ENCODE measurements at places on chromosomes 6 and 20.

DNA sequence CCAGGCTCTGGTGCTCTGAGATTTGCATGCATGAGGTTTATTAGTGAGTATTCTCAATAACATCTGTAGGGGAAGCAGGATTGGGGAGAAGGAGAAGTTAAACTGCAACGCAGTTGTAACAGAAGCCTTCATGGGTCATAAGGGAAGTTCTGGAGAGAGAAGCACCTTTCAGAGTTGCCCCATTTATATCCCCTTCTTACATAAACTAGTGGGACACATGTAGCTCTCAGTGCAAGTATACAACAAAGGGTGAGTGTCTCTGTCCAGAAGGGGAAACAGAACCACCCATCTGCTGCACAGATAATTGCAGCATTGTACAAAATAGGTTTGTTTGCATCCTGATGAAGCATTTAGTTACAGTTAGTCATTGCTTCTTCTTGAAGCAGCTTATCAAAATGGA lies 4.3 kb upstream of the ADGB start:
- no peak for DNase-seq

- no peak for DNase-seq
These were observed 580.0 kb downstream of the QKI start for GRCh38 chr6:163994566-163994965.

- no peak for DNase-seq
These were observed 62.0 kb upstream of the EPB41L1 start for GRCh38 chr20:36092398-36093024.

GRCh38 chr6:116561377-116562018 lies 7.9 kb downstream of the CALHM4 start:
- DNase-seq = peak; percentile 70

DNA sequence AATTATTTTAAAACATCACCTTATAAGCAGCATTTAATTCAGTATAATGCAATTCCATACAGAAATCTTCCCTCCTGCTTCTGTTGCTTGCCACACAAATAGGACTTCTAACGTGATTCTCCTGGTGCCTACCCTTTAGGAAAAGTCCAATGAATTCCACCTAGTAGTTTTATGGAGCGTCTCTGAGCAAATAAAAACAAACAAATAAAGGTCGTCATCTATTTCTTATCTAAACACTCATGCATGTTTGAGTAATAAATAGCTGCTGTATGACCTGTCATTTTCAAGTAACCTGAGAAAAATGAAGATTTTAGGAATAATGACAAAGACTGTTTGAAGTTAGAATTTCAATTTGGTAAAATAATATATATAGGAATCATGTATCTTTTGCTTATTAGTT lies 102.7 kb downstream of the BMP5 start:
- DNase-seq = no peak

GRCh38 chr20:57779401-57780003 lies 69.7 kb upstream of the PMEPA1 start:
- no peak for DNase-seq

DNA sequence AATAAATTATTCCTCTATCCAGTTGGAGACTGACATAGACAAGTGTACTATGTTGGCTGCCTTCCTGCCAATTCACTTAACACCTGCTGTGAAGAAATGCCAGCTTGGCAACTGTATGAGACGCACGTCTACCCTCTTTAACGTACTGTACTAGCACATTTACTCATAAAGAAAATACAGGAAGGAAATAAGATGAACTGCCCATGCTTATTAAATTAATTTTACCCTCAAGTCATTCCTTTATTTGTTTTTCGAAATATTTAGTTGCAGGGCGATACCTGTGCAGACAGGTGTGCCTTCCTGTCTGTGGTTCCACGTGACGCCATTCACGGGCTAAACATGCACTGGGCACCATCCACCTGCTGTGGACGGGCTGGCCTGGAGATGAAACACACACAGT lies 52.0 kb downstream of the PSMG4 start:
- no peak for DNase-seq

DNA sequence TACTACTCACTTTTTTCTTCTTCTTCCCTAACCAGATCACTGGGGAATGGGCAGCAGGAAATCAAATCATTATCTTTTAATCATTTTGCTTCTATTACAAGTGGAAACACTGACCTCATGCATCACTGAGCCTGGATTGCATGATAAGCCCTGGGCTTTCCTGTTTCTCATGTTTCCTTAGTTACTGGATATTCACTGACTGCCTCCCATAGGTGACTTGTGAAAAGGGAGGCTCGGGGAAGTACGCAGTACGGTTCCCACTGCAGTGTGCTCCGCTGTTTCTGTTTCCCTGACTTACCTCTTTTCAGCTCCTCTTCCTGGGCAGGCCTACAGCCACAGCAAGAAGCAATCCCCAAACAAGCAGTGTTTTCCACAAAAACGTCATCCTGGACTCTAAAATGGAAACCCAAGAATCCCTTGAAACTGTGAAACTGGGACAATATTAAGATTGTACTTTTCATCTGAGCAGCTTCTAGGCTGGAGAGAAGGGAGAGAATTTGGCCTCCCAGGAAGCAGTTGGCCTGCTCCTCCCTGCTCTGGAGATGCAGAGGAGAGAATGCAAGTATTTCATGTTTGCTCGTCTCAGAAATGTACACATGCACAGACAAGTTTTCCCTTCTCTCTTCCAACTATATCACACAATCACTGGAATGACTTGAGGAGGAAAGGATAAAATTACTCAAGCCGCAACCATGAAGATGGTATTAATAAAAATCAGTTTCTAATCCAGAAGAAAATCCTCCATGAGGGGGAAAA lies 13.1 kb downstream of the BTNL2 start:
- no peak for DNase-seq

DNA sequence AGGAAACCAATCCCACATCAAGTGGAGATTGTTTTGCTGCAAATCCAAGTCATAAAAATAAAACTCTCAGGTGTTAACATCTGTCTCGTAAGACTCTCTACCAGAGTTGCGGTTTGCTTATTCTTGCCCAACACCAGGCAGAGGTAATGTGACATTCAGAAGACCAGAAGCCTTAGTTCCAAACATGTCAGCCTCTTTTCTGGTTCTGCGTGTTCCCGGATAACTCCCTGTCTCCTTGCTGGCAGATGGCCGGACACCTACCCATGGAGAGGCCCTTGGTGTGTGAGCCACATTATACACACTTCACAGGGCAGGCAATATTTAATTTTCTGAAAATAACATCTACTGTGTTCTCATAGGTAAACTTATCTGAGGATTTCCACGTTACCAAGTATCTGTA lies 73.4 kb downstream of the GMPR start:
- DNase-seq = no peak

DNA sequence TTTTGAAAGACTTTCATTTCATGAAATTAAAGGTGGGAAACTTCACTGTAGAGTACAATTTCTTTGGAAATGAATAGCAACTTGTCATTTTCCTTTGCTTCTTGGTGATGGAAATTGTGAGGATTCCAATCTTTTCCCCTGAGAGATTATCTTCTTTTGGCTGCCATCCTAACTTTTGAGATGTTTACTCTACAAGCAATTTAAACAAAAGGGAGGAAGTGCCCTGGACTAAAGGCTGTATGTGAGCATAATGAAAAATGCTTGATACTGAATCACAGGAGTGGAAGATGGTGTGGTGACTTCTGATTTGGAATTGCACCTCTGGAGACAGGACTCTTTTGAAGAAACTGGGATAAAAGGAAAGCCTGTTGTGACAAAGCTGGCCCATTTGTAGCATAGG lies 43.1 kb upstream of the JAG1 start:
- DNase-seq = no peak

DNA sequence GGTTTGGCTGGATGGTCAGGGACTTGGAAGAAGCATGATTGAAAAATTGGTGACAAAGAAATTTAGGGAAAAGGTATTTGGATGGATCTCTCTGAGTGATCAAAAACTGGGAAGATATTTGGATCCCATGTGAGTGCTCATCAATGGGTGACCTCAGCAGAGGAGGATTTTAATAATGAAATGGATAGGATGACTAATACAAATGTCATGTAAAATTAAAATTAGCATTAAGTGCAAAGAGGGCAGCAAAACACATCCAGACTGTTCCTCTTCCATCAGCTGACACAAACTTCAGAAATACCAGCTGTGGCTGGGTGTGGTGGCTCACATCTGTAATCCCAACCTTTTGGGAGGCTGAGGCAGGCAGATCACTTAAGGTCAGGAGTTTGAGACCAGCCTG lies 151.7 kb downstream of the THBS2 start:
- no peak for DNase-seq

GRCh38 chr6:101392586-101393230 lies 800 bp upstream of the GRIK2 start:
- DNase-seq = no peak

GRCh38 chr6:47308552-47309290 lies 984 bp downstream of the TNFRSF21 start:
- DNase-seq = no peak

DNA sequence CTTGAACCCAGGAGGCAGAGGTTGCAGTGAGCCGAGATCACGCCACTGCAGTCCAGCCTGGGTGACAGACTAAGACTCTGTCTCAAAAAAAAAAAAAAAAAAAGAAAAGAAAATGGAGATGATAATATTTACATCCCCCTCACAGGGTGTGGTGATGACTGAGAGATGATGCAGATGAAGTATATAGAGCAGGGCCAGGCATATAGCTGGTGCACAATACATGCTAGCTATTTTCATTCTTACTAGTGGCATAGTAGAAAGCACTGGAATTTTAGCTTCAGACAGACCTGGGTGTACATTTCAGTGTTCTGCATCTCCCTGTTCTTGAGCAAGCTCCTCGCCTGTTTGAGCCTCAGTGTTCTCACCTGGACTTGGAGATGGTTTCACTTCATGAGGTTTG lies 36.9 kb downstream of the CEBPB start:
- no peak for DNase-seq

- no peak for DNase-seq
These were observed 39.3 kb upstream of the DUSP22 start for GRCh38 chr6:252775-253535.

DNA sequence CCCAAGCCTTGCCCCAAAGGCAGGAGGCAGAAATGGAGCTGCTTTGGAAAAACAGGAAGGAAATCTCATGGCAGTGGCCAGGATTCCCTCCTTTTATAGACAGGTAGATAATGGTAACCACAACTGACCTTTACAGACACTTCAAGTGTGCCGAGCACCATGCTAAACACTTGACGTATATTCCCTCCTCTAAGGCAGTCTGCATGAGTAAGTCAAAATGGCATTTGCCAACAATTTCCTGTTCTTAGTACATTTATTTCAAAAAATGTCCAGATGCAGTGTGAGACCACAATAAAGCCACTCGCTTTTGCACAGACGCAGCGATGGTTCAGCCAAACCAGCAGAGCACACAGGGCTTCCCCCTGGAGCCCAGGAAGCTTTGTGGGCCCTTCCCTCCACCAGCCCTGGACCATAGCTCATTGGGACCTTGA lies 16.5 kb upstream of the GPR6 start:
- DNase-seq = no peak

GRCh38 chr20:37096415-37097041 lies 731 bp upstream of the RBL1 start:
- no peak for DNase-seq

DNA sequence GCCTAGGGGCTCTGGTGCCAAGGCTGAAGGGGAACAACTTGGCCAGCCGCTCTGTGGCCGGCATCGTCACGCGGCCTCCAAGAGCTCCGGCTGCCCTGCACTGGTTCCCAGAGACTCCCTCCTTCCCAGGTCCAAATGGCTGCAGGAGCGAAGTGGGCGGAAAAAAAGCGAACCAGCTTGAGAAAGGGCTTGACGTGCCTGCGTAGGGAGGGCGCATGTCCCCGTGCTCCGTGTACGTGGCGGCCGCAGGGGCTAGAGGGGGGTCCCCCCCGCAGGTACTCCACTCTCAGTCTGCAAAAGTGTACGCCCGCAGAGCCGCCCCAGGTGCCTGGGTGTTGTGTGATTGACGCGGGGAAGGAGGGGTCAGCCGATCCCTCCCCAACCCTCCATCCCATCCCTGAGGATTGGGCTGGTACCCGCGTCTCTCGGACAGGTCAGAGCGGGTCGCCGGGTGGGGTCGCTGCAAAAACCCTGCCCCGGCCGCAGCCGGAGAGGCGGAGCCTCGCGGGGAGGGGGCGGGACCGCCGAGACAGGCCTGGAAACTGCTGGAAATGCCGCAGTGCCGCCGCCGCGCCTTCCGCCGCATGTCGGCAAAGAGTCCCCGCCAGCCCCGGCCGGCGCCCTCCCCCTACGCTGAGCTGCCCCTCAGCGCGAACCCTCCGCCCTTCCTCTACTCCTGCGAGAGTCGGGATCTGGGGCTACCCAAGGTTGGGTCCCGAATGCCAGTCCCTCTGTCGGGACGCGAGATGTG lies 814 bp upstream of the HSP90AB1 start:
- DNase-seq = peak; percentile 87

GRCh38 chr20:58691773-58692578 lies 624 bp upstream of the NPEPL1 start:
- no peak for DNase-seq

DNA sequence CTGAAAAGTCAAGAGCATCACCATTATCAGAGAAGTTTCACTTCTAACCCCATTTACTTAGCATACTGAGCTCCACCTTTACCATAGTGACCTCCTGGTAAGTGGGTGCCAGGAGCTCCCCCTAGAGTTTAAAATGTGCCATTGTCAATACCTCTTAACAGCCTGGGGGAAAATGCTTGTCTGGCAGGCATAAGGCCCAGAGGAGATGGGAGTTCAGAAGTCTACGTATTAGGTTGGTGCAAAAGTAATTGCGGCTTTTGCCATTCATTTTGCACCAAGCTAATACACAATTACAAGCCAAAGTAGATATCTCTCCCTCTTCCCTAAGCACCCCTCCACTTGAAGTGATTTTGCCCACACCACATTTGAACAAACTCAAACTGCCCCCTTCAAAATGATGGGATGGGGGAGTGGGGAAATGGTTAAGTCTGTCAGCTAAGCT lies 919.0 kb downstream of the KIF16B start:
- DNase-seq = peak; percentile 43

DNA sequence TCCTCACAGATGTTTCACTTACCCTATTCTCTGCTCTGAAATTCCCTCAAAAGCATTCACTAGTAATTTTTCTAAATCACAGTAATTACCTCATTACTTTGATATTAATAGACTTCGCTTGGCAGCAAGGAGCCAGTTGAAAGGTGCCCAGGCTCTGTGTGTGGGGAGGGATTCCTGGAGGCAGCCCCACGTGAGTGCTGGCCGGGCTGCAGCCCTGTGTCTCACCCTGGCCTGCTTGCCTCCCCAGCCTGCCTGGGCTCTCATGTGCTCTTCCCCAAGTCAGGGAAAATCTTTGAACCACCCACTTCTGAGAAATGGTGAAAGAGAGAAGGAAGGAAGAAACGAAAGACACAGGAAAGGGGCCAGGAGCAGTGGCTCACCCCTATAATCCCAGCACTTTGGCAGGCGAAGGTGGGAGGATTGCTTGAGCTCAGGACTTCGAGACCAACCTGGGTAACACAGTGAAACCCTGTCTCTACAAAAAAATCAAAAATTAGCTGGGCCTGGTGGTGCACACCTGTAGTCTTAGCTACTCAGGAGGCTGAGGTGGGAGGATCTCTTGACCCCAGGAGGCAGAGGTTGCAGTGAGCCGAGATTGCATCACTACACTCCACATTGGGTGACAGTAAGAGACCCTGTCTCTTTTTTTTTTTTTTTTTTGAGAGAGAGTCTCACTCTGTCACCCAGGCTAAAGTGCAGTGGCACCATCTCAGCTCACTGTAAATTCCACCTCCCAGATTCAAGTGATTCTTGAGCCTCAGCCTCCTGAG lies 20.0 kb upstream of the SNTA1 start:
- no peak for DNase-seq

Measured in activated CD4-positive, alpha-beta T cell treated with anti-CD3 and anti-CD28 coated beads, Interleukin-2, Interleukin-4, amounts not matched to agents 100 ng/mL and 50 ng/mL, durations not matched to agents 16 hours and 8 hours (primary cell).